ENCODE measurements at places on chromosomes 4 and X.
A peak's percentile ranks its signal among the peaks of the same experiment; 100 is the strongest.

DNA sequence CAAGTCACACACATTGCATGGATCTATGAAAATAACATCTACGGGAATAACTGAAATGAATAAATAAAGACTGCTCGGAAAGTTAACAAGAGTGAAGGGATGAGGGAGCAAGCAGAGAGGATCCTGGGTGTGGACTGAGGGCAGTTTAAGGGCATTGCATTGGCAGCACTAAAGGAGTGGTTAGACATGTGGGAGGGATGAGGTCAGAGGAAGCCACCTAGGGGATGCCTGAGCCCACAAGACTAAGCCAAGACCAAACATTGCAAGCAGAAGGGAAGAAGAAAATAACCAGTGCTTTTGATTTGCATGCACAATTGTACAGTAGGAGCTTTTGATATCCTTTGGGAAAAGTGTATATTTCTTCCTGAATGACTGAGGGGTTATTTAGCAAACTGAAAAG lies 106.1 kb downstream of the MSL3 start:
- ATAC-seq, result no peak

GRCh38 chr4:13627178-13627605 lies 333 bp downstream of the BOD1L1 start:
- peak; percentile 10 for ATAC-seq

DNA sequence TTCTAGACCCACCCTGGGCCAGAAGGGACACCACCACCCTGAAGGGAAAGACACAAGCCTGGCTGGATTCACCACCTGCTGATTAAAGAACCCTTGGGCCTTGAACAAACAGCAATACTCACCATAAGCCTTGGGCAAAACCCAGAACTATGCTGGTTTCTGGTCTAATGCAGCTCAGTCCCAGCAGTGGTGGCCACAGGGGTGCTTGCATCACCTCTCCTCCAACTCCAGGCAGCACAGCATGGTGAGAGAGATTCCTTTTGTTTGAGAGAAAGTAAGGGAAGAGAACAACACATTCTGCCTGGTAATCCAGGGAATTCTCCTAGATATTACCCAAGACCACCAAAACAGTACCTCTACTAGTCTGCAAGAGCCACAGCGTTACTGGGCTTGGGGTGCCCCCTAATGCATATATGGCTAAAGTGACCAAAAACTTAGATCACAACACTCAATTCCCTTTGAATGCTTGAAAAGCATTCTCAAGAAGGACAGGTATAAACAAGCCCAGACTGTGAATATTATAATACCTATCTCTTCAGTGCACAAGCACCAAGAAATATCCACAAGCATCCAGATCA lies 25.7 kb downstream of the RNF128 start:
- no peak for ATAC-seq

DNA sequence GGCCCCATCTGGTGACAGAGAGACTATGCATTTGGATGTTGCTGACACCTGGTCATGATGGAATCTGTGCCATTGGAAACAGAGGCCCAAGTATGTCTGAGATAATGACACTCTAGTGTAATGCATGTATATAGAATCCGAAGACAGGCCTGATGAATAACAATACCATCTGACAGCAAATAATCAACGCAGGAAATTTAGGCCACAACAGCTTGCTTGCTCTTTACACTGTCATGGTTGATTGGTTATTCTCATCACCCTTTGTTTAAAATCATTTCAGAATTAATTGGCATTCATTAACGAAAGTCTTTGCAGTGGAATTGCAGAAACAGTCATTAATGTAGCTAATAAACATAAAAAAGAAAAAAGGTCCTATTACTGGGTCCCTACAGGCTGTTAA lies 194.8 kb downstream of the AFF2 start:
- ATAC-seq, result no peak

GRCh38 chr4:133719098-133719497 lies 482.5 kb downstream of the PABPC4L start:
- ATAC-seq, result no peak

DNA sequence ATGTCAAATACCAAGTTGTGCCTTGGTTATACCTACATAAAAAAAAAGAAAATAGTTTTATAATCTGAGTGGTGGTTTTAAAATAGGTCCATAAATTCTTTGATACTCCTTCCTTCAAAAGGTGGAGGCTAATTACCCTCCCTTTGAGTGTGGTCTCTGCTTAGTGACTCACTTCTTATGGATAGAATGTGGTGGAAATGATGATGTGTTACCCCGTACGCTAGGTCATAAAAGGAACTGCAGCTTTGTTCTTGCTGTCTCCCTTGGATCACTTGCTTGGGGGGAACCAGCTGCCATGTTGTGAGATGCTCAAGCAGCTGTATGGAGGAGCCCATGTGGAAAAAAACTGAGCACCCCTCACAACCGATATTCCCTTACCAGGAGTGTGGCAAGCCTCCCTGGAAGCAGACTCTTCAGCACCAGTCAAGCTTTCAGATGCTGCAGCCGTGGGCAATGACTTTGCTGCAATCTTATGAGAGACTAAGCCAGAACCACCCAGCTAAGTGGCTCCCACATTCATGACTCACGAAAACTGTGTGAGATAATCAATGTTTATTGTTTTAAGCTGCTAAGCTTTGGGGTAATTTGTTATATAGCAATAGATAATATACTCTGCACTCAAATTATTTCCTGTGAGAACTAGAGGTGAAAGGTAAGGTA lies 195.0 kb upstream of the GATB start:
- ATAC-seq, result no peak

DNA sequence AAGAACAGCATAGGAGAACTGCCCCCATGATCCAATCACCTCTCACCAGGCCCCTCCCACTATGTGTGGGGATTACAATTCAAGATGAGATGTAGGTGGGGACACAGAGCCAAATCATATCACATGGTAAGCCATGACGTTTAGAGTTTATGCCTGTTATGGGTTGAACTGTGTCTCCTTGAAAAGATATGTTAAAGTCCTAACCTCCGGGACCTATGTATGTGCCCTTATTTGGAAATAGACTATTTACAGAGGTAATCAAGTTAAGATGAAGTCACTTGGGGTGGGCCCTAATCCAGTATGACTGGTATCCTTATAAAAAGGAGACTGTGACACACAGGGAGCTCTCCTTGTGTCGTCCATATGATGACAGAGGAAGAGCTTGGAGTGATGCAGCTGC lies 25.2 kb upstream of the SLC2A9 start:
- no peak for ATAC-seq

GRCh38 chrX:34300871-34301270 lies 168.8 kb upstream of the FAM47A start:
- no peak for ATAC-seq

GRCh38 chr4:184550476-184550875 lies 76.1 kb upstream of the IRF2 start:
- ATAC-seq, result no peak

DNA sequence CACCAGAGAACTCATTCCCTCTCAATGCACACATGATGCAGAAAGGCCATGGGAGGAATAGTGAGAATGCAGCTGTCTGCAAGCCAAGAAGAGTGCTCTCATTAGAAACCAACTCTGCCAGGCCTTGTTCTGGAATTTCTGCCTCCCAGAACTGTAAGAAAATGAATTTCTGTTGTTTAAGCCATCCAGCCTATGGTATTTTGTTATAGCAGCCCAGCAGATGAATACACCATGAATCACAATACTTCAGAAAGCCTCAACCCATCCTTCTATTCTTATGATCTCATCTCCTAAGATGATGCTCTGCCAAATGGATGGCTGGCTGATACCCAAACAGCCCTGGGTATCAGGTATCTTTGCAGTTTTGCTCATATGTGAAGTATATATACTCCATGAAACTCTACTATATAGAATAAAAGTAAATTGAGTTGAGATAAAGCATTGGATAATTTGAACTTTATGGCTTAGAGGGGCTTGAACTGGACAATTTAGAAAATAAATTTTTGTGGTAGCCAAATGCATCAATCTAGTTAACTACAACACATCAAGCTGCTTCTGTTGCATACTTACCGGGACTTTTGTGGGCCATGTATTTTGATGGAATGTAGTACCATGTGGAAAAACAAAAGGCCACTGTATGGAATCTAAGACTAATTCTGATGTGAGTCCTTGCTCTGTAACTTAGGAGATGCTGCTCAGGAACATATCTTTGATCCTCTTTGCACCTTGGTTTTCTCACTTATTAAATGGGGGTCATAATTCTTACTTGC lies 245.9 kb downstream of the HS3ST1 start:
- peak; percentile 38 for ATAC-seq

DNA sequence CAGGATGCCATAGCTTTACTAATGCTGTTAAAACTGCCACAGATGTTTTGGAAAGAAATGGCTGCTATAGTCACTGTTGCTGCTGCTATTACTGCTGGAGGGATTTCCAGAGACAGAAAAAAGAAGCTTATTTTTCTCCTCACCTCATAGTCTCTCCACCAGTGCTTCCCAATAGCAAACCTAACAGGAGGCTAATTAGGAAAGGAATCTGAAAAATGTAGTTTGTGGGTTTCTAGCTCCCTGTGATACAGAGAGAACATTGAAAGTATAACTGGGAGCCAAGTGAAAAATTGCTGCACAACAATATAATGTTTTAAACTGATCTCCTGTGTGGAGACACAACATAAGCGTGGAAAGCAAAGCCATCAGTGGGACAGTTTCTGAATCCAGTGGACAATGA lies 8.6 kb upstream of the TSPAN7 start:
- no peak for ATAC-seq

GRCh38 chr4:130703211-130703935 lies 1607.4 kb downstream of the C4orf33 start:
- ATAC-seq, result no peak

DNA sequence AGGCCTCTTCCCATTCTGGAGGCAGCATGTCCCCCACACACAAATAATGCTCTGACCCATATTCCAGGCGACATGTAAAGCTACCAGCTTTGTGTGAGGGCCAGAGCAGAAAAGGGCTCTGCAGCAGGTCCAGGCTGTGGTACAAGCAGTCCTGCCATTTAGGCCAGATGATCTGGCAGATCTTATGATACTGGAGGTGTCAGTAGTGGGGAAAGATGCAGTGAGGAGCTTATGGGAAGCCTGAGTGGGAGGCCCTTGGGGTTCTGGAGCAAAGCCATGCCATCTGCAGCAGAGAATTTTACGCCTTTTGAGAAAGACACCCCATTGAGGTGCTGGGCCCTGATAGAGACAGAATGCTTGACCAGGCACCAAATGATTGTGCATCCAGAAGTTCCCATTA lies 7.7 kb downstream of the SYN1 start:
- no peak for ATAC-seq

GRCh38 chr4:2450394-2451035 lies 18.4 kb upstream of the RNF4 start:
- peak; percentile 22 for ATAC-seq

GRCh38 chrX:132489578-132490419 lies 961 bp upstream of the MBNL3 start:
- ATAC-seq, result peak; percentile 68

DNA sequence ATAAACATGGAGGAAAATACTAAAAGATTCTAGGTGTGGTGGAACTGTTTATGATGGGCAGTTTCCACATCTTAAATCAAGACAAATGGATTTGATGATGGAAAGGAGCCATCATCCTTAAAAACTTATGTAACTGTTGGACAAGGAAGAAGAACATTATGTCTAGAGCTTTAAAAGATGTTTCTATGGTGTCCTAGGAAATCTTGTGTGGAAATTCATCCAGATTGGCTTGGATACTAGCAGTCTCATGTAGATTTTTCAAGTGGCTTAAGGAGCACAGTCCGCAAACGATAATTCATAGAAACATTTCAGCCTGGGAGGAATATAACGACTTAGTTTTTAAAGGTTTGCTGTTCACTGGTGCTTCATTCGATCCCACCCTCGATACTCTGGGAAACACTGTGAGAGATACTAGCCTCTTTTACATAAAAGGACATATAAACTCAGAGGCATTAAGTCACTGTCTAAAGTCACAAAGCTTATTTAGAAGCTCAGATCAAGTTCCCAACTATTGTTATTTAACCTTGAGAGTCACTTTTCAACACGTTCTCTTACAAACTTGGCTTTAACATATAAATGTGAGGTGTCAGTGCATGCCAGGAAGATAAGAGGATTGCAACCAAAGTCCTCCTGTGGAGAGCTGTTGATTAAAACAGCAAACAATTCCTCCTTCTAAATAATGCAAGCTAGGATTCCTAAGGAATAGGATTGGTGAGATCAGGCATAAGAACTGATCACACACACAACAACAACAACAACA lies 135.7 kb upstream of the SCML1 start:
- ATAC-seq, result no peak

DNA sequence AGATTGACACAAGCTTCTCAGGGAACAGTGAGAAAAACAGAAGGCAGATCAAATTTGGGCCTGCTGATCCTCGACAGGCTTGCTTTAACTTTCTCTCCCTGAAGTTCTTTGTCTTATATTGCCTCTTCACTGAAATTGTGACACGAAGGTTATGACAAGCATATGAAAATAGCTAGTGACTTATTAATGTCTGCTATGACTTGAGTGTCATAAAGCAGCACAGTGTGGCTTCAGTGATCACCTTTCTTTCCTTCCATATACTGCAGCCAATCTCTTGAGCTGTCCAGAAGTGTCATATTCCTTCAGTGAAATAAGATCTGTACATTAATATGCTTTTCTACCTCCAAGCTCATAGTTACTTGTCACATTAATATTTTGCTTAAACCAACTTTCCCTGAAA lies 870.2 kb downstream of the C4orf33 start:
- no peak for ATAC-seq
